A549 treated with dexamethasone at 1 μM for 4 hours (cell line): ENCODE measurements at places on chromosomes 1 and 21. TPM values are rescaled to one million over a fixed set of nuclear protein-coding genes. Genes with fewer than 3 reads are reported as not detected.

FGR gene
- 0.06 to 0.18 TPM (median 0.09 TPM) in 4 of 5 replicates, not detected in the other for total RNA-seq

G0S2 gene
- total RNA-seq, result 3.2 to 4.1 TPM (median 3.4 TPM) in 5 replicates

CDC7 gene
- 5.2 to 7.8 TPM (median 6.8 TPM) in 5 replicates for total RNA-seq

DNASE2B gene
- total RNA-seq, result 0.10 TPM in 1 of 5 replicates, not detected in the others

ADORA1 gene
- 0.46 to 0.94 TPM (median 0.67 TPM) in 5 replicates for total RNA-seq
